ENCODE measurements at places on chromosomes 3 and 15.

GRCh38 chr3:88248658-88249057, 98.9 kb downstream of the C3orf38 start:
- no peak for DNase-seq

GRCh38 chr3:45978006-45978761, 17.4 kb downstream of the FYCO1 start:
- DNase-seq = no peak

DNA sequence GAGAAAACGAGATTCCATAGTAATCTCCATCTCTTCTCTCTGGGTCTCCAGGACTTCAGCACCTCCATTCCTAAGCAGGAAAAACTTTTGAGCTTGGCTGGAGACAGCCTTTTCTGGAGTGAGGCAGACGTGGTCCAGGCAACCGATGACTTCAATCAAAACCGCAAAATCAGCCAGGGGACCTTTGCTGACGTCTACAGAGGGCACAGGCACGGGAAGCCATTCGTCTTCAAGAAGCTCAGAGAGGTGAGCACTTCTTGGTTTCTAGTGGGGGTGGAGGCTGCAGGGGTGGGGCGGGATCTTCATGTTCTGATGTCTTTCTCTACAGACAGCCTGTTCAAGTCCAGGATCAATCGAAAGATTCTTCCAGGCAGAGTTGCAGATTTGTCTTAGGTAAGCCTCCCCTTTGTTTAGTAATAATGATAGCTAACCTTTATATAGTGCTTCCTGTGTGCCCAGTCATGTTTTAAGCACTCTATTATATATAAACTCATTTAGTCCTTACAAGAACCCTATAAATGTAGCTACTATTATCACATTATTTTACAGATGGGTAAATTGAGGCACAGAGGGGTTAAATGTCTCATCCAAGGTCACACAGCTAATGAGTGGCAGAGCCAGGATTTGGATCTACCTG, 35.0 kb upstream of the TATDN2 start:
- DNase-seq = no peak

DNA sequence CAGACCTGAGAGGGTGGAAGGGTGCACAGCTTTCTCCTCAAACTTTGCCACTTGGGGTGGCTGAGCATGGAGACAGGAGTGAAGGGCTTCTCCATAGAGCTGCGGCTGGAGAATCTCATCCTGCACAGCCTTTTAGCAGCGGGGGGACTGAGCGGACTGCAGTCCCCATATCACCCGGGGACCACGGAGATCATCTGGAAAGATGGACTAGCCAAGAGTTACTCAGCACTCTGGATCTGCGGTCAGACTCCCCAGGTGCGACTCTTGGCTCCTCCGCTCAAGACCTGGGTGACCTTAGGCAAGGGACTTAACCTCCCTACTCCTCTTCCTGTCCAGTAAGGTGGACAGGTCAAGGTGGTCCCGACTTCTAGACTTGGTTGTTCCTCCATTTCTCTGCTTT, 125.8 kb upstream of the MEF2A start:
- no peak for DNase-seq

GRCh38 chr15:75452364-75452864, 924 bp upstream of the SIN3A start:
- peak; percentile 32 for DNase-seq

GRCh38 chr3:186185194-186185787, 76.4 kb upstream of the ETV5 start:
- no peak for DNase-seq

- DNase-seq = no peak
Observed at GRCh38 chr3:139561959-139562676, 22.6 kb upstream of the RBP1 start.

DNA sequence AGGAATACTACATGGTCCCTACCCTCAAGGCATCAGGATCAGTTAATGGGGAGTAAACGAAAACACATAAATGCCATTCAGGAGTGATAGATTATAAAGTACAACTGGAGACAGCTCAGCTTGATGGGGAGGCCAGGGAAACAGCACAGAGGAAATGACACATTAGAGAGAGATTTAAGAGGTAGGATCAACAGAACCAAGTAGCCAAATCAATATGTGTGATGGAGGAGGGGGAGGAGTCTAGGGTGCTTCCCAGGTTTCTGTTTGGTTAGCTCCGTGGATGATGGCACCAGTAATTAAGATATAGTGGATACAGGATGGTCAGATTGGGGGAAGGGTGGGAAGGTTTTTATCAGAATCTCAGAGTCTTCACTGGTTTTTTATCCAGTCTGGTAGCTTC, 229.5 kb upstream of the ROPN1 start:
- DNase-seq = no peak

GRCh38 chr3:10509325-10509724, 3.9 kb upstream of the ATP2B2 start:
- no peak for DNase-seq

- DNase-seq = no peak
Observed at GRCh38 chr3:107452436-107452835, 70.3 kb upstream of the BBX start.

GRCh38 chr15:76464247-76464646, 127.7 kb downstream of the ISL2 start:
- no peak for DNase-seq

GRCh38 chr3:125032683-125033082, 23.1 kb downstream of the HEG1 start:
- no peak for DNase-seq

- no peak for DNase-seq
Observed at GRCh38 chr3:10665592-10665991, 150.4 kb upstream of the SLC6A11 start.

- DNase-seq = no peak
Observed at GRCh38 chr3:196063049-196063448, 18.8 kb downstream of the TFRC start.

DNA sequence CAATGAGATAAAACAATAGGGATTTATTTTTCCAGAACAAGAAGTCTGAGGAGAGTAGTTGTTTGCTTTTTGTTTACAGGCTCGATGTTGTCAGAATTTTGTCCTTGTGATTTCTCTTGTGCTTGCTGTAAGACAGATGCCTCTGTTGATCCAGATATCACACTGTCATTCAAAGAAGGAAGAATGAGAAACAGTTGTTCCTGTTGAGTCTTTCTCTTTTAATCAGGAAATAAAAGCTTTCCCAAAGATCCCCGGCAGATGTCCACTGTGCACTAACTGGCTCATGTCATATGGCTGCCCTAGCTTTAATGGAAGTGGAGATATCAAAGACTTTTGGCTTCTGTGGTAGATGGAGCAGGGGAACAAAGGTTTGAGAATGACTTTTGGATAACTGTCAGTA, 6.8 kb downstream of the SERPINI1 start:
- no peak for DNase-seq

DNA sequence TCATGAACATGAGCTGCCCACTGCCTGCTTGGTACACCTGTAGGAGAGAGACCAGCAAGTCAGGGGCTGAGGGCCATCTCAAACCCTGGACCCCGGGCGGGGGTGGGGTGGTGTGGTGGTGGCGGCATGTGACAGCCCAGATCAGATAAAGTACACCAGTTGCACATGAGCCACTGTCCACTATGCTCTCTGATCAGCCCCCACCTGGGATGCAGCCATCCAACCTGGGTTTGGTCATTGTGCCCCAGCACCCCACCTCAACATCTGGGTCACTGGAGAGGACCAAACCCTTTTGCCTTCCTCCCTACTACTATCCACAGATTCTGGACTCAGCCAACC, 3.0 kb upstream of the NCKIPSD start:
- DNase-seq = no peak

- no peak for DNase-seq
Observed at GRCh38 chr15:40436116-40436891, 4.4 kb upstream of the BAHD1 start.

DNA sequence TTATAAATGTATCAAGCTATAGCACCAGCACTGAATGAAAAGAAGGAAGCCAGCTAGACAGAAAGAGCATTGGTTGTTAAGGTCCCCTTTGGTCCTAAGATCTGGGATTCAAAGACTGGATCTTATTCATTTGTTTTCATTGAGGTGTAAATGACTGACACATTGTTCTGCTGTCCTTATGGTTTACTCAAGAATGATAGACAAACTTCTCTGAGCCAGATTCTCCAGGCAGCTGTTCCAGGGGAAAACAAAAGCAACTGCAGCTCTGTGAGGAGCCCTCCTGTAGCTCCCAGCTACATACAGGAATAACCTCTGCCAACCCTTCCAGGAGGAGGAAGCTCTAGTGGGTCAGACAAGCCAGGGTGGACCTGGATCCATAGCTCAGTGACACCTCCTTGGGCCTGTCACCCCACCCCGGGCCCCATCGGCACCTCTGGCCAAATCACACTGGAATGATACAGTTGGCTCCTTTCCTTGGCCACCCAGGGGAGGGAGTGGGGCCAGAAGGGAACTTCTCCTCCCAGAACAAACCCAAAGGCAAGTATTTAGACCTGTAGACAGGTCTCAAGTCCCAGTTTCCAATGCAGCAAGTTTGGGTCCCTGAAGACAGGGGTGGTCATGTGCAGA, 57.8 kb downstream of the ZNF621 start:
- no peak for DNase-seq

GRCh38 chr15:84748274-84749110, at the start of gene ZNF592:
ZNF592 (plus strand) TSS chr15:84748592; CDS start chr15:84782676, 34,084 bp downstream.
- DNase-seq = peak; percentile 62

GRCh38 chr3:114839476-114839875, 307.6 kb downstream of the ZBTB20 start:
- no peak for DNase-seq

GRCh38 chr3:128794770-128795649, 69.0 kb downstream of the RAB7A start:
- no peak for DNase-seq

DNA sequence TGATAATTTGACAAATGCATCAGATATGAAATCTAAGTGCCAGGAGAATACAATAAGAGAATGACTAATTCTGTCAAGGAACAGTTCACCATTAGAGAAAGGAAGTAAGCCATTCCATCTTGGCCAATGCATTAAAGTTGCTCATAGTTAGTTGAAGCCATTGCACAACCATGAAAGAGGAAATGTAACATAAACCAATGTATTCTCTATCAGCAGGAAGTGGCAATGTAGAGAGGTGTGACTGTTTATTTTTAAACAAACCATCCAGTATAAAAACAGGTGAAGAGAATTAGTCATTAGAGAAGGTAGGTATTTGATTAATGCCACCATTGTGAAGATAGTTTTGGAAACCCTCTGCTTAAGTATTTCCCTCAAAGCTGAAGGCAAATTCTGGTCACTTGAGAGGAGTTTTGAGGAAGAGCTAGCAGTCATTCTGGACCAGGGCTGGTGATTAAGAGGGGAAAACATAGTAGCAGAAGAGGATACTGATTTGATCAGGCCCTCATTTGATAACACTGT, 10.7 kb upstream of the ANXA2 start:
- DNase-seq = no peak

DNA sequence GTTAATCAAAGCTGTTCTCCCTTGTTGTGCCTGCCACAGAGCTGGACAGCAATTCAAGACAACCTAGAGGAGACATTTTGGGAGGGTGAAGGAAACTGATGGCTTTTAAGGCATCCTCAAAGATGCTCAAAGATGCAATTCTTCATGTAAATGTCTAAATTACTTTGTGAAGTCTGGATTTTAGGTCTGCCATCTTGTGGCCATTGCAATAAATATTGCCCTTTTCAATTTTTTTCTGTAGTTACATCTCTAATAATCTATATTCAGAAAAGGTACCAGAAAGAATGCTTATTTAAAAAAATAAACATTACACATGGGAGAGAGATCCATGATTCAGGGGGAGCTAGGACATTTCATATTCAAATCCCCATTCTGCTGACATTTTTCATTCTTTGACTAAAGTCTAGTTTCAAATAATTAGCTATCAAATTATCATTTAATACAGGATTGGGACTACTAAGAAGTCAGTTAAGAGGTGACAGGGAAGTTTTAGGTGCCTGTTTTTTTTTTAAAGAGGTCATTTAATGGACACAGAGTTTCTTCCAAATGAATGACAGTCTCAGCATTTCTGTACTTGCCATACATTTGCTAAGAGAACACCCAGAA, 259.8 kb upstream of the WNT5A start:
- no peak for DNase-seq

DNA sequence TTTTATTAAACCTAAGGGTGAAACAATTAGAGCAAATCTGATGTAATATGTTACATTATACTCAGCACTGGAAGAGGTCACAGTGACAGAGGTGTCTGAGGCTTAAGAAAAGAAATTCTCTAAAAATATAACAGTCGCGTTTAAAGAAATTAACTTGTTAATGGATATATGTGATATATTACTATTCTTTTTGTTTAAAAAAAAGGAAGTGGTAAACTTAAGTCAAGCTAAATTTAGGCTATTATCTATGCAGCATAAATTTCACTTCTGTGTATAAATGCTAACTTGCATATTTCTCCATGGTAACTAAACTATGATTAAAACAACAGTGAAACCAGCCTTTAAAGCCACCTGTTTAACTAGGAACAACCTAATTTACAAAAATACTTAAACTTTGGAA, 191.3 kb downstream of the FOXP1 start:
- no peak for DNase-seq

GRCh38 chr15:40133544-40133943, 24.9 kb upstream of the BMF start:
- no peak for DNase-seq

DNA sequence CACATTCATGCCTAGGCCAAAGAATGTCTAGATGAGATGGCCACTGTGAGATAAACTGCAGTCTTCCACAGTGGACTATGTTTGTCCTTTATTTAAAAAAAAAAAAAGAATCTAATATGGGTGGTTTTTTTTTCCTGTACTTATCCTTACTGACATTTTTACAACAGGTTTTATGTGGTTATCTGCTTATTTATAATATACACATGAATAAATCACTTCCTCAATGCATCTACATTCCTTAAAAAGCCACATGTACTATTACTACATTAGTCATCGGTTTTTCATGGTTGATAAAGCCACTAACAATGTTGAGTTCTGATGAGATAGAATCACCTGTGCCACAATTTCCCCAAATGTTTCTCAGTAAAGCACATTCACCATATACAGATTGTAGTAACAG, 341.3 kb upstream of the THBS1 start:
- no peak for DNase-seq

DNA sequence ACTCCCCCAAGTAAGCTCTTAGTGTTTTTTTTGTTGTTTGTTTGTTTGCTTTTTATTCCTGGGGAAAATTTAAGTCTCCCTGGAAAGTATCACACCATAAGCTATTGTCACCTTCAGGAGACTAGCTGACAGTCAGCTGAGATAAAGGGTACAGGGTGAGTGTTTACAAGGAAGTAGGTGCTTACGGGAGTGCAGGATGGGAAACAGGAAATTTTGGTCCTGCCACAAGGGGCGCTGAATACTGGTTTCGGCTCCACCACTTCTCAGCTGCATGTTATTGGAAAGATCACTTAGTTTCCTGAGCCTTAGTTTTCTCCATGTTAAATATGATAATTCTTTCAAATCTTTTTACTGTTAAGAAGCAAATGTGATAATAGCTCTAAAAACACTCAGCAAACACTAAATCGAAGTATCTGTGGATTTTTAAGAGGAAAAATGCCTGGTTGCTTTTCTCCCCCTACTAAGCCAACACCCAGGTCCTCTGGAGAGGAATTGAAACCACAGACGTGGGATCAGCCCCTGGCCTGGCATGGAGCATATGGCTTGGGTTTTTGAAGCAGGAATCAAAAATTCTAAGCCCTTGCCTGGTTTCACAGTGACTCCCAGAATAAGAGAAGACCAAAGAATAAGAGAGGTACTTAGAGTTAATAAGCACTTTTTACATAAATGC, 90.7 kb downstream of the SCN11A start:
- no peak for DNase-seq

Data from stimulated activated CD8-positive, alpha-beta memory T cell treated with anti-CD3 and anti-CD28 coated beads, Interleukin-4, amount 100 ng/mL, for 1 hour (primary cell).